ENCODE measurements at places on chromosomes 12 and 14. TPM values are rescaled to one million over a fixed set of nuclear protein-coding genes. Genes with fewer than 3 reads are reported as not detected.

GRCh38 chr12:66387117-66387516 lies 84.8 kb downstream of the HELB start:
- DNase-seq = peak; percentile 9

GRCh38 chr14:73125746-73126145 lies 10.6 kb upstream of the PSEN1 start:
- DNase-seq = peak; percentile 83

DNA sequence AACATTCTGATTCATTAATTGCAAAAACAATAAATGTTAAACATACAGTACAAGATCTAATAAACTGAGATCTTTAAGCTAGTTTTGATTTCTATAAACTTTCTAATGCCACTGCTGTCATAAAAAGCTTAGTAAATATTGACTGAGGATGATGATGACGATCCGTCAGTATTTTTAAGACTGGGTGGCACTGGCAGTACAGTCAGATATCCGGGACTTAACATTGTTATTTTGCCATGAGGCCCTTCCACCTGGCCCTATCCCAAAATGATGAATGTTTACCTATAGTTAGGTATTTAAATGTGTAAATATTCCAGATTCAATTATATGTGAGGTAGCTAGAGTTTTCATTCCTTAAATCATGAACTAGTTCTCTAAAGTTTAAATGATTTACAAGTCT lies 158.5 kb downstream of the FOXA1 start:
- DNase-seq = no peak

GRCh38 chr12:89084751-89085150 lies 267.6 kb downstream of the DUSP6 start:
- no peak for DNase-seq

GRCh38 chr12:49022558-49023178 lies 4.1 kb upstream of the PRKAG1 start:
- DNase-seq = no peak

- DNase-seq = no peak
Observed at GRCh38 chr14:104442107-104442551, 137.4 kb upstream of the C14orf180 start.

DNA sequence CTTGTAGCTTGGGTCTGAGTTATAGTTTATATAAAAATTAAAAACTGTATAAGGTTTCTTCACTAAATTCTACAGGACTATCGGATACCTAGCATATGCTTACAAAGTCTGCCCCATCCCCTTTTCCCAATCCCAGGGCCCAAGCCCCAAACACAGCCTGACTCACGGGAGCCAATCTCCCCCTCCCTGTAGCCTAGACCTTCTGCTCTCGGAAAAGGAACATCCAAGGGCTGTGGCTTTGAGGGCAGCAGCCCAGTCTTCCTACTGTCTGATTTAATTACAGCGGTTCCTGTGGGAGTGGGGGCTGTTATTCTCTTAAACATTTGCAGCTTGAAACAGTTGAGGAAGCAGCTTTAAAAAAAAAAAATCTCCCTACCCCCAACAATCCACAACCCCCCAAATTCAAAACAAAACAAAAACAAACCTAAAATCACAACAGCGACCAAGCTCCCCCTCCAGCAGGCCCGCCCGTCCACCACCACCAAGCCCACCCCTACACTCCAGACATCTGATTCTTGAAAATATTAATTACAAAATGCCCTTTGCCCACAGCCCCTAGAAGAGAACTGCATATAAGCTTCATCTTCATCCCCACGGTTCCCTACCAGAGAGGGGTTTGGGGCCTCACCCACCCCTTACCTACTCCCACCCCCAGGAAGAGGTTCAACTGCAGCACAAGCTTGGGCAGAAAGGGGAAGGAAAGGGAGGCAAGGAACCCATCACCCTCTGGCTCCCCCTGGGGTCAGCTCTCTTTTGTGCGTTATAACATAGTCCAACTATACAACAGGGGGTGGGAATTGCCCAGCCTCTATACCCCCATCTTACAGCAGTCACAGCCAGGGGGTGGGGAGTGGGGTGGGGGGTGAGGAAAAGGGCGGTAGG lies 1.1 kb upstream of the PRKAG1 start:
- DNase-seq = peak; percentile 78

DNA sequence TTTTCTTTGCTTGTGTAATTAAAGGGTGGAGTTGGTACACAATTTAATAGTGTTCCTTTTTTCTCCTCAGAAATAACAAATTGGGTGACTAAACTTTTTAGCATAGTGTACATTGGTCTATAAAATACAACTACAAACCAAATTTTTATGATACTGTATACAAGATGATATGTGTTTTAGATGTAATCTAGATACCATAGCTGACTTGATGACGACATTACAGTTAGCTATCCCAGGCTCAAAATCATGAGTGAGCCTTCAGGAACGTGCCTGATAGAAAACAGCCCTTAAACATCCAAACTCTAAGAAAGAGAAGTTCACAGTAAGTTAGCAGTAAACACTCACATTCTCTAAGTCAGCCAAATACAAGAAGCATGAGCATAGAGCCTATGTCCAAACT lies 99.0 kb upstream of the SSTR1 start:
- no peak for DNase-seq

- DNase-seq = no peak
Observed at GRCh38 chr12:102629262-102629888, 149.0 kb upstream of the IGF1 start.

- peak; percentile 37 for DNase-seq
Observed at GRCh38 chr14:51138404-51139103, 43.6 kb upstream of the TRIM9 start.

- DNase-seq = no peak
Observed at GRCh38 chr12:46233423-46233822, 35.4 kb downstream of the SLC38A1 start.

GRCh38 chr12:49923035-49923644 lies 19.4 kb upstream of the FAIM2 start:
- DNase-seq = no peak

DNA sequence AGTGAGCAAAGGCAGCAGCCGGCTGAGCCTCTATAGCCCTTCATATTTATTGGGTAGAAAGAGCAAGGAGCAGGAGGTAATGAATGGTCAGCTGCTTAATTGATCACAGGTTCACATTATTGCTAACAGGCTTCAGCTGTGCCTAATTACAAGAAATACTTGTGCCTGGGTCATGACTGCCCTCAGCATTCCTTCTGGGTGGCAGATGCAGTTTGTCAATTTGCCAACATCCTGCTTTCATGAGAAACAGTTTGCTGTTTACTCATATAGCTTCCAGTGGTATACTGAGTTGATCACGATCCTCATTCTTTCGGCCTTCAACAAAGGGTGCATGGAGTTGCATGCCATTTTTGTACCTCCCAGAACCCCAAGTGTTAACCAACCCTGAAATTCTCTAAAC lies 81.0 kb upstream of the PLEKHG7 start:
- DNase-seq = no peak

GRCh38 chr14:53167602-53168328 lies 14.6 kb upstream of the DDHD1 start:
- no peak for DNase-seq

DNA sequence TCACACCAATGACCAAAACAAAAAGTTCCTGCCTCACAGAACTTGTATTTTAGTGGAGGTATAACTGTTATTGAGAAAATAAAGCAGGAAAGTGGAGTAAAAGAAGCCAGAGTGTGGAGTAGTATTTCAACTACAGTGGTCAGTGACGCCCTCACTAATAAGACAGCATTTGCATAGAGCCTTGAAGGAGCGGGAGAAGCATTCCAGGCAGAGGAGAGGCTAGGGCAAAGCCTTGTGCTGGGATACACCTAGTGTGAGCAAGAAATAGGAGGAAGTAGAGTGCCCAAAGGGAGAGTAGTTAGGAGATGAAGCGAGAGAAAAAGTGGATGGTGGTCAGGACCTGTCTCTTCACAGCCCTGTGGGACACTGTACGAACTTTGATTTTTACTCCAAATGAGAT lies 107.8 kb downstream of the CRACR2A start:
- DNase-seq = no peak

DNA sequence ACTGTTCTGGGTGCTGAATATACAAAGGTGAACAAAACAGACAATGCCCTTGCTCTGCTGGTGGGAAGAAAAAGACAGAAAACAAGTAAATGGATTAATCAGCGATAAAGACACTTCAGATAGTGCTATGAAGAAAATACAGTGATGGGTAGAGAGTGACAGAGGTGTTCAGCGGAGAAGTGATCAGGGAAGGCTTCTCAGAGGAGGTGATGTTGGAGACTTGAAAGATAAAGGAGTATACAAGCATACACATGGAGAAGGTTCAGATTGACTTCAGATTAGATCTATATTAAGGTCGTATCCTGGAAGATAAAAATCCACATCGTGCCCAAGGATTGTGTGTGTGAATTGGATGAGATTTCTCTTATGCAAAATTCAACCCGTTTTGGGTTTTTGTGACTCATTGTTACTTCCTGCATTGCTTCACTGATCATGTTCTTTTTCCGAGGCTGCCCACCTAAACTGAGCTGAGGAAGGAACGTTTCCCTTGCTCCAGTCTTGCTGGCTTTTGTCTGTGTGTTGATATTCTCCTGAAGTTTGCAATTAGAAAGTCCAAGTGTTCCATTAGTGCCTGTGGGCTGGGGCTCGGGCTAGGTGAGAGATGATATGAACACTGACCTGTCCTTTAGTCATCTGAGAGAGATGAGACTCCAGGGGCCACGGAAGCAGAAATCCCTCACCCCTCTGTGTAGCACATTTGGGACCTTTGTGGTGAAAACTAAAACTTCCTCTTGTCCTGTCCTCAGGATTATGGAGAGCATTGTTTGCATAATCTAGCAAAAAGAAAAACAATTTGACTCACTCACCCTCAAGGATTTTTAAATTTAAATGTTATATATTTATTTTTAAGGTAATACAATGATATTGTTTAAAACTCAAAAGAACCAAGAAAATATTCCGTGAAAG lies 27.6 kb downstream of the PLXNC1 start:
- DNase-seq = no peak

GRCh38 chr14:64685371-64686281 lies 18.6 kb upstream of the PLEKHG3 start:
- no peak for DNase-seq

DNA sequence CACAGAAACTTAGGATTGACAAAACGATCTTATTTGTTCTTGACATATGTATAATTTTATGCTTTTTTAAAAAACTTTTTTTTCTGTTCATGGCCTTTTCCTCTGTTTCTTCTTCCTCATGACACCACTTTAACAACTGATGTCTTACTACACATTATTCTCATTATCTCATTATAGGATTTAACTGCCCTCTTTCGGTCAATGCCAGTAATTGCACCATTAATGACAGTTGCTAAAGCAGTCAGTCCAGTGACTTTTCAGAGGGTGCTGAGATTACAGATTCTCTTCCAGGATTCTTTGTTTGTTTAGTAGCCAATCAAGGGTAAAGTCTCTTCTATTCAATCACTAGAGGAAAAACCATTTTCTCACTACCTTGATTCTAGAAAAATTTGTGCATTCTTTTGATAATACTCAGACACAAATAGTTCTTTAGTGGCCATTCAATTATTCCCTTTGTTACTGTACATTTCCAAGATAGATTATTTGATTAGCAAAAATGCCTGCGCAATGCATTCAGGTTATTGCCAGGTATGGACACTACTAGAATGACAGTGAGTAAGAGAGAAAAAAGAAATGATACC lies 50.1 kb downstream of the KLRG1 start:
- peak; percentile 79 for DNase-seq

DNA sequence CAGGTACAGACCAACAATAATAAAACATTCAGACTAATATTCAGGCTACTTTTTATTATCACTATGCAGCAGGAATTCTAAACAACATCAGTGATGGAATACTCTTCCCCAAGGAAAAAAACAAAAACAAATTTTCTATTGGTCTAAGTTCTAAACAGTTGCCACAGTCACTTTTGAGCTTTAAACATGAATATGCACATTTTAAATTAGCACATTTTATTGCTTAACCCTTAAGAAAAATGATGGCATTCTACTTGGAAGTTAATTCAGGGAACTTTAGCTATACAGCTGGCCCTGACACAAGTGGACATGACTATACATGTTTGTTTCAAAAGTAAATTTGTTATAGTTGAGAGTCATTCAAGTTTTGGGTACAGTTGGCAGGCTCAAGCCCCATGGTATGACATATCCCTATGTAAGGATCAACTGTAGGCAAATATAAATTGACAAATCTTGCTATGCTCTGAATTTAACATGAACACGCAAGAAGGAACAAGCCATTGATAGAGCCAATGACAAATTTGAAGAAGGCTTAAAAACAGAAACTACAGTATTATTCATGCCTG lies 224.3 kb upstream of the AMIGO2 start:
- DNase-seq = no peak

DNA sequence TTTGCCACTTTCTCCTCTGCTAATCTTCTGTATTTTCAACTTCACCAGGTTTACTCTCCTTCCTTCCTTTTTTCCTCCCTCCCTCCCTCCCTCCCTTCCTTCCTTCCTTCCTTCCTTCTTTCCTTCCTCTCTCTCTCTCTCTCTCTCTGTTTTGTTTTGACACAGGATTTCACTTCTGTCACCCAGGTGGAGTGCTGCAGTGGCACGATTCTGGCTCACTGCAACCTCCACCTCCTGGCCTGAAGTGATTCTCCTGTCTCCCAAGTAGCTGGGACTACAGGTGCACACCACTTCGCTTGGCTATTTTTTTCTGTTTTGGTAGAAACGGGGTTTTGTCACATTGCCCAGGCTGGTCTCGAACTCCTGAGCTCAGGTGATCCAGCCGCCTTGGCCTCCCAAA lies 181.2 kb upstream of the BTG1 start:
- DNase-seq = no peak

GRCh38 chr14:73889376-73889775 lies 2.7 kb downstream of the ZNF410 start:
- no peak for DNase-seq

- DNase-seq = peak; percentile 47
Observed at GRCh38 chr12:108519558-108519957, 4.5 kb downstream of the FICD start.

GRCh38 chr14:99426813-99427346 lies 53.8 kb downstream of the SETD3 start:
- DNase-seq = no peak

GRCh38 chr14:22497144-22497423 lies 91.9 kb downstream of the DAD1 start:
- no peak for DNase-seq

DEGS2 gene
- total RNA-seq = 0.35 TPM

ATF7IP gene
- 107 TPM for total RNA-seq

PIWIL1 gene
- not detected for total RNA-seq

OTUB2 gene
- 4.1 TPM for total RNA-seq

GUCY2C gene
- total RNA-seq = 3.1 TPM

E2F7 gene
- 22.3 TPM for total RNA-seq

KRT73 gene
- not detected for total RNA-seq

PPP1R1A gene
- total RNA-seq = 7.6 TPM

GALNT6 gene
- 20.2 TPM for total RNA-seq

CLEC4C gene
- not detected for total RNA-seq

SDR39U1 gene
- total RNA-seq = 22.9 TPM

Data from GM23338 (cell line).